Ovary (tissue), 10 donors: ENCODE measurements at places on chromosomes 13 and 19. TPM values are rescaled to one million over a fixed set of nuclear protein-coding genes. Genes with fewer than 3 reads are reported as not detected.

Gene IGFL2
- polyA plus RNA-seq: not detected

Gene TNFRSF19
- 3.7 TPM for polyA plus RNA-seq

Gene COX6B2
- not detected for polyA plus RNA-seq

Gene ZNF253
- 16.8 TPM for polyA plus RNA-seq

Gene FFAR2
- 0.47 TPM for polyA plus RNA-seq

Gene ZNF93
- polyA plus RNA-seq: 8.9 TPM

Gene EFNB2
- polyA plus RNA-seq: 13.5 TPM

Gene PROZ
- polyA plus RNA-seq: not detected

Gene TMEM59L
- polyA plus RNA-seq: not detected
